ENCODE measurements at places on chromosomes 13 and 19.

- no peak for DNase-seq
Measured at GRCh38 chr19:7729211-7729610, 2.7 kb downstream of the CLEC4G start.

GRCh38 chr19:21221693-21222092 lies 79.9 kb downstream of the ZNF431 start:
- no peak for DNase-seq

GRCh38 chr19:33192010-33192409 lies 2.1 kb upstream of the LRP3 start:
- no peak for DNase-seq

DNA sequence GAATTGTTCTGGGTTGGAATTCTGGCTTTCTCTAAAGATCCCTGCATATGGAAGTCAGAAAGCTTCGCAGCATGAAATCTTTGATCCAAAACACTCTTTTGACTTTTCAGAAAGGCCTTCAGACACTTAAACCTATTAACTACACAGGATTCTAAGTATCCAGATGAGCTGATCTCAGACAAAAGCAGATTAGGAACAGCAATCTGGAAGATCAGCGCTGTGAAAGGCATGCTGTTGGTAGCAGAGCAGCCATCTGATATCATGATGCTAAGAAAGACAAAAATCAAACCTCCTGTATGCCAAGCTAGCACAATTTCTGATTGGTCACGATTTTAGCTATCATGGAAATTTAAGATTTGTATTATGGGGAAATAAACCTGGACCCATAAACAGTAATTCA lies 589.9 kb downstream of the GPC5 start:
- DNase-seq = no peak

- DNase-seq = no peak
Measured at GRCh38 chr13:40334031-40334430, 332.4 kb downstream of the FOXO1 start.

GRCh38 chr13:44921931-44922758 lies 67.1 kb downstream of the NUFIP1 start:
- DNase-seq = no peak

DNA sequence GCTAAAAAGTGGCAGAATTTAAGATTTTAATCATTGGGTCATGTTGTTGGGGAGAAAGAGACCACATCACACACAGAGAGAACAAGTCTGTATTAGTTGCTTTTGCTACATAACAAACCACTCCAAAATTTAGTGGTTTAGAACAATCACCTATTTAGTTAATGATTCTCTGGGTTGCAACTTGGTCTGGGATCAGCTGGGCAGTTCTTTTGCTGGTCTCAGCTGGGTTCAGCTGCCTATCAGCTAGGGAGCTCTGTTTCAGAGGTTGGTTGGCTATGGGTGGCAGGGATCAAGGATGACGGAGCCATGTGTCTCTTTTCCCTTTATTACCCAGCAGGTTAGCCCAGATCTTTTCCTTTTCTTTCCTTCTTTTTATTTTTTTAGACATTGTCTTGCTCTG lies 8.9 kb downstream of the PINLYP start:
- no peak for DNase-seq

DNA sequence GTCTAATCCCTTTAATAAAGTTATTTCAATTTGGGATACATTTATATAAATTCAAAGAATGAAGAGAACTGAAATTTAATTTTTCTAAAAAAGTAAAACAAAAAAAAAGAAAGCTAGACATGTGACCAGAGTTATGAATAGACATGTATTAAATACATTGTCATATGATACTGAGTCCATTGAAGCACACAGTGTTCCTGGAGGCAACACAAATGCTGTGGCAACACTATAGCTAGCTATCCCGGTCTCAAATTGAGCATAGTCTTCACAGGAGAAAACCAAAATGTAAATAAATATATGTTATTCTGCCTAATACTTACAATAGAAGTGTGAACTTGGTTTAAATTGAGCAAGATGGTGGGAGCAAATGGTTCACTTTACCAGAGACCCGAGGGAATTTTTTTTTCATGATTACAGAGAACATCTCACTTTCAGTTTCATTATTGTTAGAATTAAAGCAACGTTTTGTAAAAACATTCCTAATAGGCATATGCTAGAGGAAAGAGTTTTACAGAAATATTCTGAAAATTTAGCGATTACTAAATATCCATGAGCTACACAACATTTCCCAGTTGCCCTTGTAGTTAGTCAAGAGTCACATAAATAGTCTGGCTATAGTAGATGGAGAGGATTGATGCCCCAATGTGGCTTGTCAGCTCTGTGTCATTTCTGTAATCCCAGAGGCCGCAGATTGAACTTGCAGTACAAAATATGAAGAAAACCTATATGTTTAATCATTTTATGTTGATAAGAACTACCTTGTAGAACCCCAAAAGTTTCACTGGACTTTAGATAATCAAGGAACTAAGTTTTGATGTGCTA lies 775.7 kb upstream of the SPRY2 start:
- no peak for DNase-seq

DNA sequence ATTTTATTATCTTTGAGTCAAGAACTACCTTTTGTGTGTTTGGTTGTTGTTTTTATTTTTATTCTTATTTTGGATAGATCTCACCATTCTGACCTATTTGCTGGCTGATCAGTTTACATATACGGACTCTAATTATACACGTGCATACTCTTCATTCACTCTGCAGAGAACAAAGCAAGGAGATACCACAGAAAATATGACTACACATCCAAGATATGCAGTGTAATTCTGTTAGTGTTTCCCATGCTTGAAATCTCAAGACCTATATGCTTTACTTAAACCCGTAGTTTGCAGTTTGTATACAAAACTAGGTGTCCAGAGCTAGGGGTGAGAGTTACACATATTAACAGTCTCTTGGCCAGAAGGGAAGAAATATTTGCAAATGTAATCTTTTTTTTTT lies 205.5 kb downstream of the DCLK1 start:
- no peak for DNase-seq

- no peak for DNase-seq
Measured at GRCh38 chr13:92941167-92941566, 285.4 kb upstream of the GPC6 start.

DNA sequence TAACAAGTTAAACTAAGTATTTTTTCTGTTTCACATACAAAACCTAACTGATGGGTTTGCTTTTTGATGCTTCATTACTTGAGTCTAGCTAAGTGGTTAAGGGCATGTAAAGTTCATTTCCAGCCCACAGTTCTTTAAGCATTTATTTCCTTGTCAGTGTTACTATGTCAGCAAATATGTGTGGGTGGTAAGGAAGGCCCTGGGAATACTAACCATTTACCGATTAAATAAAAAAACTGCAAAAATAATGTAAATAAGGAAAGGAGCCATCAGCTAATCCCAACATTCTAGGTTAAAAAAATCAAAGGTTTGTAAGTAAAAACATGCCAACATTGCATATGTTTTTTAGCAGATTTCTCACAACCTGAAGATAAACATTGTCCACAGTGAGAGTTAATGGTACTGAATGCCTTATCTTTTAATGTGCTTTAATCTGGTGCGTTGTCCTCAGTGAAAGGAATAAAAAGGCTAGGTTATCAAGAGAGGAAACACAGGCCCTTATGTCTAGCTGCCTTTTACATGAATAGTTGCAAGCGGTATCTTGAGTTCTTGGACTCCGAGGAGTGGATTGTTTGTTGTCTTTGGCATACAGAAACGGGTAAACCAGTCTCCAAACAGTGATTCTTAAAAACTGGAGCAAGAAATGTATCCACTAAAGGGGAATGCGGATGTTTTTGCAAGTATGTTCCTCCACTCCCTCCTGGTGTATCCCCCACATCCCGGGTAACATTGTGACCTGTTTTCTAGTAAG lies 949.6 kb upstream of the SLC10A2 start:
- no peak for DNase-seq

GRCh38 chr19:4580021-4580901 lies 20.8 kb upstream of the SEMA6B start:
- DNase-seq = no peak

DNA sequence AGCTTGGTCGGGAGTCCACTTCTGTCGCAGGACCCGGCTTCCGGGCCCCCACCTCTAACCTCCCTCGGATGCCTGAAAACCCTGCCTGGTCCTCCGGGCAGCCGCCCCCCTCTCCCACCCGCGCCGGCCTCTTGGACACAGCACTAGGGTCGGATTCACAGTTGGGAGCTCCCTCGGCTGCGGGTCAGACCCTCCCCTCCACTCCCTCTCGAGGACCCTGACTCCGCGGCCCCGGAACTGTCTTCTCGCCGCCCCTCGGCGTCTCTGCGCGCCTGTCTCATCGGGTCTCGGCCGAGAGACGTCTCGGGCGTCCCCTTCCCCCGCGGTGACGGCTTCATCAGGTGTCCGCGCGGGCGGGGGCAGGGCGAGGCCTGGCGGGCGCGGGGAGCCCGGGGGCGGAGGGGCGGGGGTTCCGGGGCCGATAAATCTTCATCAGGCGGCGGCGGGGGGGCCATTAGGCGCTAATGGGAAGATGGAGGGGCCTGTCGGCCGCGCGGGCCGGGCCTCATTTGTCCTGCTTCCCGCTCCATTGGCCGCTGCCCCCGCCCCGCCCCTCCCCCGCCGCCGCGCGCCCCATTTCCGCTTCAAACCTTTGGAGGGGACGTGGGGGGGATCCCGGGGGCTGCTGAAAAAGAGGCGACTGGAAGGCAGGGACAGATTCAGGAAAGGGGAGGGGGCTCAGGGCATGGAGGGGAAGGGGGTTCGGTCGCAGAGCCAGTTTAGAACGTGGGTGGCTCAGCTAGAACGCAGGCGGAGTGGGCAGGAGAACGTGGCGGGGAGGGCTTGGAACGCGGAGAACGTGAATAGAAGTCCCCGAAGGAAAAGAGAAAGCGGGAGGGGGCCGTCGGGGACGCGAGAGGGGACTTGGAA lies 11.8 kb upstream of the ERFL start:
- DNase-seq = peak; percentile 54

DNA sequence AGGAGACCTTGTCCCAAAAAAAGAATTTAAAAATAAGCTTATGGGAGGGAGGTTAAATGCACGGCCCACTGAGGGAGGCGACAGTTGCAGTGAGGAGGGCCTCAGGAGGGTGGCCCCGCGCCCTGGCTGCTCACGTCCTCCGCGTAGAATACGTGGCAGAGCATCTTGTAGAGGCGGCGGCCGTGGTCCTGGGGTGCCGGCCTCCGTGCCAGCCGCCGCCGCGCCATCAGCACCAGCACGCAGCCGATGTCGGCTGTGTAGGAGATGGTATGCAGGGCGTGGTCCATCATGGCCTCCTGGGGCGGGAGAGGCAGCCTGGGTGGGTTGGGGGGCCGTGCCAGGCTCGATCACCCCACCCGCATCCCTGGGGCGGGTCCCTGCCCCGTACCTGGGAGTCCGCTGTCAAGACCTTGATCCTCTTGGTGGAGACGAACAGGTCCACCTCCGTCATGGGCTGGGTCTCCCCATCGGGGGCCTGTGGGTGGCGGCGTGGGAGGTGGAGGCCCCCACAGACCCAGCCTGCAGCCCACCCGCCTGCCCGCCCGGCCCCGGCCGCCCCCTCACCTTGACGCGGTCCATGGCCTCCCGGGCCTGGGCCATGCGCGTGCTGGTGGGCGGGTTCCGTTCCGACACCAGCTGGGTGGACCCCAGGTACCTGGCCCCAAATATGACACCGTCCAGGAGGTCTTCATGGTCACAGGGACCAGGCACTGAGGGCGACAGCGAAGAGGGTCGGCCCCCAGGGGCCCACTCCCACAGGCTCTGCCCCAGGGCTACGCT lies 7.7 kb downstream of the APBA3 start:
- no peak for DNase-seq

DNA sequence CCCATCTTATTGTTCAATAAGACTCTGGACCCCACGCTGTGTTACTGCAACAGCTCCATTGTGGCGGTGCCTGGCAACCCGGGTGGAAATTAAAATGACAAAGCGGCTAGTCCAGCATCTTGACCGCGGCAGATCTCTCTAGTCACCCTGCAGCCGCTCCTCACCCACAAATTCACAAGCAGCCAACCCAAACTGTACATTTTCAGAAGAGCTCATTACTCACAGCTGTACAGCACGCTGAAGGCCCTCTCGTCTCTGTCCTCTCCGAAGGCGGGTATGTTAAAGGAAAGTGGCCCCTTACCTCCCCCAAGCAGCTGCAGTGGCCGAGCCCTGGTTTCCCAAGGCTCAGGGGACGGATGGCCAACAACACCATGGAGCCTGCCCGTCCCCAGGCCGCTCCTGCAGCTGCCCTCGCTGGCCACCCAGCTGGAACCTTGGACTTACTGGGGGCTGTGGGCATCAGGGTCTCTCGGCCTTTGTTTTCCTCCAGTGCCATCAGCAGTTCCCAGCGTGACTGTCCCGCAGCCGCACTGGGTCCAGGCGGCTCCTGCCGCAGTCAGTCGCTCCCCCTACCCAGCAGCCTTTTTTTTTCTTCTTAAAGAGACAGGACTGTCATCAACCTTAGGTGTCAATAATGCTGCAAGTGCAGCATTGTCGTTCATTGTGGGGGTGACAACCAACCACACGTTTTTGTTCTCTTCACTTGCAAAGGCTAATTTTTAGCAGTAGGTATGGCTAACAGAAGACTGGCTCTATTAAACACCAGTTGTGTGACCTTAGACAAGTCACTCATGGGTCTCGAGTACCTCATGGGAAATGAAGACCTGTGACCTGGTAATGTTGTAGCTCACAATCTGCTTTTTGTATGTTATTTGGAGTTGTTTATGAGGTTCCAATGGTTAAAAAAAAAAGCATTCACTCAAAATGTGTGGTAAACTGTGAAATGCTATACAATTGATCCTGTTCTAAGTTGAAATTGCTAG lies at the start of gene SACS:
TSS of gene SACS (minus strand) at position 532 of the 983 bp plus-strand sequence. CDS start 22,463 bp downstream, outside the sequence.
- DNase-seq = no peak

DNA sequence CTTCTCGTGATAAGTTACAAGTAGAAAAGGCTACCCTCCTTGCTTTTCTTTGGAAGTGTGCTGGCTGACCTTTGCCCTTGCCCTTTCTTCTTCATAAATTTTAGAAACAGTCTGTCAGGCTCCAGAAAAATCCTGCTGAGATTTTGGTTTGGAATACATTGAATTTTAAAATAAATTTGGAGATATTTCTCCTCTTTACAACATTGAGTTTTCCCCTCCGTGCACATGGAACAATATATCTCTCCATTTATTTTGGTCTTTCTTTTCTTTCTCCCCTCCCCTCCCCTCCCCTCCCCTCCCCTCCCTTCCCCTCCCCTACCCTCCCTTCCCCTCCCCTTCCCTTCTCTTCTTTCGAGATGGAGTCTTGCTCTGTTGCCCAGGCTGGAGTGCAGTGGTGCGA lies 8.6 kb downstream of the KLK4 start:
- no peak for DNase-seq

DNA sequence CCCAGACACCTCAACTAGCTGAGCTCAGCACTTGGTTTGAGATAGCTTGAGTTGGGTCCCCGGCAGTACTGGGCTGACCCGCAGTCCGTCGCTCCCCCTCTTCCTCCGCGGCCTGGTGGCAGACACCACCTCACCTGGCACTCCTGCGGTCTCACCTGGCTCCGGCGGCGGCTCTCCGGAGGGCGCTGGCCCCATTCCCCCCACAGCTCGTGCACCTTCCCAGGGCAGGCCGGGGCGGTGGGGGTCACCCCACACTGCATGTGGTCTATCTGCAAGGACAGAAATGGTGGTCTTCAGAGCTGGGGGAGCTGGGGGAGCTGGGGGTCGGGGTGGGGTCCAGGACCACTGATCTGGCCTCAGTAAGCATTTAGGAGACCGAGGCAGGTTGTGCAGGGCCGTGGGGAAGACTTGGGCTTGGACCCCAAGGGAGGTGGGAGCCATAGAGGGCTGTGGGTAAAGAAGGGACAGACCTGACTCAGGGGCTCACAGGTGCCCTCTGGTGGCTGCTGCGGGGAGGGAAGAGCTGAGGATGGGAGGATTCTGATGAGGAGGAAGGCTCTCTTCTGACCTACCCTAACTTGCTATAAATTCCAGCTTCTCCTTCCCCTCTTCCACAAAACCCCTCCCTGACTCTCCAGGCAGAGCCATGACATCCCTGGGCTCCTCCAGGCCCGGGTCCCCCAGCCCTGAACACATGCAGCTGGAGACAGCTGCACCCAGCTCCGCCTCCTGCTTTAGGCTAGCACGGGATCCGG lies 6.7 kb upstream of the PLIN4 start:
- DNase-seq = peak; percentile 69
